ENCODE measurements at places on chromosomes 2 and 18.

DNA sequence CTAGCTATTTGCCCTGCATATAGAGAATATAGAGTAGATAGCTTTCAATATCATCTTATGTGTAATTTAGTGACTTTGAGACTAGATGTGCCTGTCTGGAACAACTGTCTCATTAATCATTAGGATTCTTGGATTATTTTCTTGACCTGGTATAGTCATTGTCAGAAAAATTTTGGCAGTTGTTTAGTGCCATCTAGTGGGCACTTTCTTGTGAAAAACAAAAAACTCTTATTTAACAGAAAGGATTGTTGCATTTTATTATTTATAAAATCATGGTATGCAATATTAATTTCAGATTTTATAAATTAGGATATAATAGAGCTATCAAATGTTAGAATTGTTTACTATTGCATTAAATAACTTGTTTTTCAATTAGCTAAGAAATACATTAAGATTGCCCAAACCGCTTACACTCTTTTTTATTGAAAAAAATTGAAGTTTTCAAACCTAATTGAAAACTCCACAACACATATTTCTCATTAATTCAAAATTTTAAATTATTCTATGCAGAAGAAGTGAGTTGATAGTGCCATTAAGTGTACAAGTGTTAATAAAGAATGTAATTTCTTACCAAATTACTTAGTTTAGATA lies 80.3 kb downstream of the DYNAP start:
- DNase-seq = peak; percentile 17

GRCh38 chr2:237282568-237283128 lies 131.3 kb downstream of the COL6A3 start:
- no peak for DNase-seq

- DNase-seq = no peak
Measured at GRCh38 chr2:170716851-170717598, 1.9 kb downstream of the SP5 start.

DNA sequence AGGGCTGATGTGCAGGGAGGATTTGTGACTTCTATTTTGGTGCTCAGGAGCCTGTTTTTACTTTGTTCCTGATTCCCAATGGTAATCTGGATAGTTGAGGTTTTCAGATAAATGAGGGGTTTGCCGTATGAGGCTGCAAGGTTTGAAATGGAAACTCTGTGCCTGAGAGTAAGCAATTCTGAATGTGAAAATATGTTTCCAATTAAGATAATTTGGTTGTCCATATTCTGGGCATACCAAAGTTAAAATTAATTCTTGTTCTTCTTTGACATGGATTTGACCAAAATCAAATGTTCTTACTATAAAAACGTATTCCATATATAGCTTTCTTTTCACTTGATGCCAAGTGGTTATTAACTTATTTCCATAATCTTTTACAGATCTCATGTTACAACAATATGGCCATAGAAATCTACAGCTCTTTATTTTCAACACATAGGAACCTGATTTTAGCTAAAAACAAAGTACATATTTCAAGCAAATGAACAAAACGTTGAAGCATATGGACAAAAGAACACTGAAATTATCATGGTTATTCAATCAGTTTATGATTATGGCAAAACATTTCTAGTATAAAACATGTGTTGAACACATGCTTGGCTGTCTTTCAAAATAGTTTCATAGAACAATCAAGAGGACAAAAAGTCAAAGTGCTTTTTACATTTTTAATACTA lies 63.4 kb upstream of the ARHGAP28 start:
- DNase-seq = no peak

DNA sequence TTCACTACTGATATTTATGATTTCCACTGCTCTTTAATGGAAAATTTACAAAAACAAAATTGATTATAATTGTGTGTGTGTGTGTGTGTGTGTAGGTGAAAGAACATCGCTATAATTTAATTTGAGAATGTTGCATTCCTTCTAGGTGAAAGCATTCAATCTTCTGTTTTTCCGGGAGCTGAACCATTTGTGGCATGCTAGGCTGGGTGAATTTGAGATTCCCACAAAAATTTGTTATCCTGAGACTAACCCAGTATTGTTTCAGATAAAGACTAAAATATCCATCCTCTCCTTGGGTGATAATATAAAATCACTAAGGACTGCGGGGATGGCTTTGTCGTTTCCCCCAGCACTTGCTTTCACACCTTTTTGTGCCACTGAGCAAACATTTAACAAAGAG lies 911.2 kb upstream of the PIK3C3 start:
- no peak for DNase-seq
